Mesothelial cell of epicardium (in vitro differentiated cells): ENCODE measurements at places on chromosomes 13 and 19. TPM values are rescaled to one million over a fixed set of nuclear protein-coding genes. Genes with fewer than 3 reads are reported as not detected.

- H3K27me3 ChIP-seq = peaks cover 65% of the 10 kb centered on the region
- peak overlapping the region; percentile 46 for H3K4me3 ChIP-seq
- H3K27ac ChIP-seq = no peak overlapping the region
- no peaks in the 10 kb centered on the region for H3K36me3 ChIP-seq
- DNase-seq = no peak
- peaks cover 34% of the 10 kb centered on the region for H3K4me1 ChIP-seq
Observed at GRCh38 chr19:45215391-45216191, 29.6 kb downstream of the EXOC3L2 start.

MEDAG gene
- total RNA-seq = 7.5 to 7.9 TPM (median 7.7 TPM) in 3 replicates

DNA sequence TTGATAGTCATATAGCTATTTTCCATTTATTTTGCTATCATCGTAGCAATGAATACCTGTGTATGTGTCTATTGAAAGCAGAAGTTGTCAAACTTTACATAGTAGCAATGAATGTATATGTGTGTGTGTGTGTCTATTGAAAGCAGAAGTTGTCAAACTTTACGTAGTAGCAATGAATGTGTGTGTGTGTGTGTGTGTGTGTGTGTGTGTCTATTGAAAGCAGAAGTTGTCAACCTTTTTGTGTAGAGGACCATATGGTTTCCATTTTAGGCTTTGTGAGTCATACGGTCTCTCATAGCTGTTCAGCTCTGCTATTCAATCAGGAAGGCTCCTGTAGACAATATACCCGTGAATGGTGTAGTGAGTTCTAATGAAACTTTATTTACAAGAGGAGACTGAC is 20.8 kb downstream of the NLRP4 start:
- H3K4me1 ChIP-seq = no peaks in the 10 kb centered on the region
- H3K36me3 ChIP-seq = peaks cover 5% of the 10 kb centered on the region
- no peak for DNase-seq
- no peak overlapping the region for H3K27ac ChIP-seq
- no peaks in the 10 kb centered on the region for H3K27me3 ChIP-seq

- H3K4me3 ChIP-seq = no peak overlapping the region
- H3K4me1 ChIP-seq = peaks cover 12% of the 10 kb centered on the region
- no peak for DNase-seq
- H3K27ac ChIP-seq = no peak overlapping the region
- H3K36me3 ChIP-seq = peaks cover 9% of the 10 kb centered on the region
Observed at GRCh38 chr19:9910625-9911024, 25.7 kb downstream of the OLFM2 start.

POLR1G gene
- 6.7 to 7.5 TPM (median 6.7 TPM) in 3 replicates for total RNA-seq

DNA sequence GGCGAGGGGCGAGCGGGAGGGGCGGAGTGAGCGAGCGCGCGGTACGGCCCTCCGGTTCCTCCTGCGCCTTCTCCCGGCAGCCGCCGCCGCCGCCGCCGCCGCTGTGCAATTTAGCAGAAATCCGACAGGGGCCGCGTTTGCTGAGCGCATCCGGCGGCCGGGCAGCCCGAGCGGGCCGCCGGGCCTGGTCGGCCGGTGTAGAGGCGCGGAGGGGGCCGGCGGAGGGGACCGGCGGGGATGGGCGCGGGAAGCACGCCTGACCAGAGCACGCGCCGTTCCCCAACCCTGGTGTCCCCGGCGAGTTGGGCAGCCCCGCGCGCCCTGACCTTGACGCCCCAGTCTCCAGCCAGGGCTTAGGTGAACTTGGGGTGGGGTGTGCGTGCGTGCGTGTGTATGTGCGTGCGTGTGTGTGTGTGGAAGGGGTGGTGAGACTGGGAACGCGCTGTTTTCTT is 144.5 kb upstream of the ZNF536 start:
- no peak overlapping the region for H3K27ac ChIP-seq
- peak overlapping the region; percentile 76 for H3K4me3 ChIP-seq
- peaks cover 47% of the 10 kb centered on the region for H3K4me1 ChIP-seq
- DNase-seq = peak; percentile 84
- H3K36me3 ChIP-seq = no peaks in the 10 kb centered on the region

UBE2L5 gene
- 0.20 TPM in 1 of 3 replicates, not detected in the others for total RNA-seq

GRCh38 chr19:46294494-46294893 is 2.3 kb upstream of the HIF3A start:
- no peak for DNase-seq
- peaks cover 26% of the 10 kb centered on the region for H3K4me1 ChIP-seq
- H3K27me3 ChIP-seq = peaks cover 3% of the 10 kb centered on the region
- H3K27ac ChIP-seq = no peak overlapping the region
- H3K4me3 ChIP-seq = no peak overlapping the region
- no peaks in the 10 kb centered on the region for H3K36me3 ChIP-seq

DNA sequence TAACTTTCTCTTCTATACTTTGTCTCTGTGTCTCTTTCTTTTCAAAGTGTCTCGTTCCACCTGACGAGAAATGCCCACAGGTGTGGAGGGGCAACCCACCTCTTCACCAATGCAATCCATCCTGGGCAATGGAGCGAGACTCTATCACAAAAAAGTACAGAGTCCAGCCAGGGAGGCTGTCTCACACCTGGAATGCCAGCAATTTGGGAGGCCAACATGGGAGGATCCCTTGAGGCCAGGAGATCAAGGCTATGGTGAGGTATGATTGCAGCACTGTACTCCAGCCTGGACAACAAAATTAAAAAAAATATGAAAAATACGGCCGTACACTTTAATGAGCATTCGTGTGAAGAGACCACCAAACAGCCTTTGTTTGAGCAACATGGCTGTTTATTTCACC is 2.8 kb upstream of the ZNF600 start:
- DNase-seq = no peak
- H3K27ac ChIP-seq = no peak overlapping the region
- no peaks in the 10 kb centered on the region for H3K36me3 ChIP-seq
- peaks cover 4% of the 10 kb centered on the region for H3K27me3 ChIP-seq

DNA sequence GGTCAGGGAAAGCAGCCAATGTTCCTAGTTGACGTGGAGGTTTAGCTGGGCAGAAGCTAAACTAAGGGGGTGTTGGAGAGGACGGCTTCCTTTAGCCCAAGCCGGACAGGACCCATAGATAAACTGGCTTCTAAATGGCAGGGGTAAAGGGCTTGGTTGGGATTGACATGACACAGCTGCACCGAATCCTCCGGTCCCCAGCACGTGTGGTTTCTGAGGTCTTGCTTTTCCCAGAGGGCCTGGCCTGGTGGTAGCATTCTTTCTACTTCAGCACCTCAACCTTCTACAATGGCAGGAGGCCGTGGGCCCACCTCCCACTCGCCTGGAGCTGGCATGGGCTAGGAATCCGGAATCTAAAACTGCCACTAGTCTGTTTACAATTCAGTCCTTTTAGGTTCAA is 163.0 kb downstream of the FGF9 start:
- H3K27me3 ChIP-seq = no peaks in the 10 kb centered on the region
- peak overlapping the region; percentile 10 for H3K27ac ChIP-seq
- H3K4me3 ChIP-seq = no peak overlapping the region
- peaks cover 42% of the 10 kb centered on the region for H3K4me1 ChIP-seq
- DNase-seq = no peak

PCDH9 gene
- total RNA-seq = 26.9 to 31.2 TPM (median 29.7 TPM) in 3 replicates

DNA sequence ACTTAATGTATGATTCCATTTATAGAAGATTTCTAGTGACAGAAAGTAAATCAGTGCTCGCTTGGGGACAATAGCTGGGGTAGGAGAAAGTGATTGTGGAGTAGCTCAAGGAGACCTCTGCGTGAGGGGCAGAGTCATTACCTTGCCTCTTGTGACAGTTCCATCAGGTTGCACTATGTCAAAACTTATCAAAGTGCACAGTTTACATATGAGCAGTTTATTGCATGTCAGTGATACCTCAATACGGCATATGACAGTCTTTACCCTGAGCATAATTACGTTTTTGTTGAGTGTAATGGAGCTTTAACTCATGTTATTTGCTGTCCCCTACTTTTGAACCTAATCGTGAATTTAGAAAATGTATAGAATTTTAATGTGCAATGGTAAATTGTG is 15.0 kb downstream of the ARHGEF7 start:
- peaks cover 21% of the 10 kb centered on the region for H3K27me3 ChIP-seq
- H3K4me3 ChIP-seq = no peak overlapping the region
- H3K27ac ChIP-seq = no peak overlapping the region
- no peaks in the 10 kb centered on the region for H3K36me3 ChIP-seq

DNA sequence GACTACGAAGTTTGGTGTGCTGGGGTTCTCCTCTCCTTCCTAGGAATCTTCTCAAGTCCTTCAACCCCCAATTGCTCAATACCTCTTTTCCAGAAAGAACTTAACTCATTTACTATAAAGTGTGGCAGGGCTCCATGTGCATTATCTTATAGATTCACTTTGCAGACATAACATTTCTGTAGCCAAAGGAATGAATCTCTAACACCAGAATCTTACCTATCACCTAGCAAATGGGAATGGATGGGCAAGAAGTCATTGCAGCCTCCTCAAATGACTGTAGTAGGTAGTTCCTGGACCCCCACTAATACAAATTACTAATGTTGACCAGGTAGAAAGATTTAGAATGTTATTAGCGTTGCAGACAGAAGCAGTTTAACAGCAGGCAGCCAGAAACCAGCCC is 5.7 kb upstream of the CACNA1A start:
- no peaks in the 10 kb centered on the region for H3K36me3 ChIP-seq
- no peak overlapping the region for H3K27ac ChIP-seq
- peaks cover 73% of the 10 kb centered on the region for H3K27me3 ChIP-seq

- peaks cover 2% of the 10 kb centered on the region for H3K27me3 ChIP-seq
- peak overlapping the region; percentile 35 for H3K27ac ChIP-seq
- no peaks in the 10 kb centered on the region for H3K36me3 ChIP-seq
- DNase-seq = no peak
- peaks cover 29% of the 10 kb centered on the region for H3K4me1 ChIP-seq
- no peak overlapping the region for H3K4me3 ChIP-seq
Observed at GRCh38 chr13:74305876-74306275, 171.7 kb upstream of the KLF12 start.

DNA sequence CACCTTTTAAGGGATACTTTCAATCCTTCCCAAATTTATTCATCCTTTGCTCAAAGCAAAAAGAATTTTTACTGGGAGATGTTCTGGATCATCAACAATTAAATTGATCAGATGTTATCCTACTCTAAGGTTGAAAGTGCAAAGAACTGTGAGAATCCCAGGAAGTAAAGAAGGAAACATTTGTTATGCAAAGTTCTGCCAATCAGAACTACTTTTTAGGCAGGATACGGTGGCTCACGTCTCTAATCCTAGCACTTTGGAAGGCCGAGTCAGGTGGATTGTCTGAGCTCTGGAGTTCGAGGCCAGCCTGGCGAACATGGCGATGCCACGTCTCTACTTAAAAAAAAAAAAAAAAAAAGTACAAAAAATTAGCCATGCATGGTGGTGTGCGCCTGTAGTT is 882.3 kb downstream of the DIAPH3 start:
- H3K27ac ChIP-seq = no peak overlapping the region
- no peaks in the 10 kb centered on the region for H3K36me3 ChIP-seq
- DNase-seq = no peak
- no peaks in the 10 kb centered on the region for H3K27me3 ChIP-seq
- peaks cover 42% of the 10 kb centered on the region for H3K4me1 ChIP-seq
- H3K4me3 ChIP-seq = no peak overlapping the region

DNA sequence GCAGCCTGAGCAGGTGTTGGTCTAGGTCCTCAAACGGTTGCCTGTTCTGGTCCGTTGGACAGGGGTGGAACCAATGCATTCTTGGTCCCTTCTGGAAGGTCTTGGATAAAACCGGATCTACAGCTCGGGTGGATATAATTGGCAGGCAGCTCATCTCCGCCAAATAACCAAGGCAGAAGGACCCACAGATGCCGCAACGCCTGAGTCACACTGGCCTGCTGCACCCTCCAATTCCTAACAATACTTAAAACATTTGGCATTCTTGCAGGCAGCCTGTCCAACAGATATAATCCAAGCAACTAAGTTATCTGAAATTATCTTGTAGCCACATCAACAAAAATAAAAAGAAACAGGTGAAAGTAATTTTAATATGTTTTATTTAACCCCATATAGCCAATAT is 59.0 kb upstream of the FGF14 start:
- DNase-seq = no peak
- peaks cover 26% of the 10 kb centered on the region for H3K27me3 ChIP-seq
- H3K27ac ChIP-seq = no peak overlapping the region
- no peaks in the 10 kb centered on the region for H3K36me3 ChIP-seq
